ENCODE measurements at places on chromosomes 5 and 9.

DNA sequence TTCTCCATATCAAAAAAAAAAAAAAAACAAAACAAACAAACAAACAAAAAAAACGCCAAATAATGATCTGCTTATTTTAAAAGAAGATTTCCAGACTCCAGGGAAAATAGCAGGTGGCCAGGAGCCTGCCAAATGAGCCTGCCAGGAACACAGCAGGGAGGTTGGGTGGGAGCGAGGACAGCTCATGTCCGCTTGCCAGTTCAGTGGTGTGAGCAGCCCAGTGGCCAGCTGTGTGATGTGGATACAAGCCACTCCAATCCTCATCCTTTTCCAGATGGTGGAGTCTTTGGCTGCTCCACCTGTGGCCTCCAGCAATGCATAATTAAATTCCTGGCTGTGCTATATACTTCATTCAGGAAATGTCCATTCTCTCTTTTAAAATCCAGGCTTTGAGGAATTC is 1025.1 kb upstream of the C9orf72 start:
- no peak for DNase-seq

DNA sequence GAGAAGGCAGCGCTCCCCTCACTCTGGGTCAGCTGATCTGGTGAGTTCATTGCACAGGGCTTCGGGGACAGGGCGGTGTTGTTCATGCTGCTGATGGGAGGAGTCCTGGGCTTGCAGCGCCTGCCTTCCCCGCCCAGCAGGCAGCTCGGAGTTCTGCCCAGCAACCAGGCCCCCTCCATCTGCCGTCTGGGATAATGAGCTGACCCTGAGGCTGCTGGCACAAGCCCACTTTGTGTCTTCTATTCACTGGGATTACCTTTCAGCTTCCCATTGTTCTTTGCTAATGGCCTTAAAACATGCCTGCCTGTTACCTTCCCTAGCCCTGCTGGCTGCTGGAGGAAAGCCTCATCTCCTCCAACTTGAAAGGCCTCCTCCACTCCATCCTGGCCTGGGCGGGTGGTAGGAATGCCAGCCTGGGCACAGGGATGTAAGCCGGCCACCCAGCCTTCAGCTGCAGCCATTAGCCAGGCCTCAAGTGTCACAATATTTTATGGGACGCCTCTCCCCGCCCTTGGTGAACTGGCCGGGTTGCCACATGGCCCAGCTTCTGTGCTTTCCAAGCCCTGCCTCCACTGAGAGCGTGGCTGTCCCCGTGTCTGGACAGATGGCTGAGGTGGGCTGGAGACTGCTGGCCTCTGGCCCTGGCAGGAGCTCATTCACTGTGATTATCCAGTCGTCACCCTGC is 70.4 kb downstream of the GADD45G start:
- no peak for DNase-seq

- no peak for DNase-seq
These were observed 91.4 kb upstream of the RANBP6 start for GRCh38 chr9:6106711-6107339.

DNA sequence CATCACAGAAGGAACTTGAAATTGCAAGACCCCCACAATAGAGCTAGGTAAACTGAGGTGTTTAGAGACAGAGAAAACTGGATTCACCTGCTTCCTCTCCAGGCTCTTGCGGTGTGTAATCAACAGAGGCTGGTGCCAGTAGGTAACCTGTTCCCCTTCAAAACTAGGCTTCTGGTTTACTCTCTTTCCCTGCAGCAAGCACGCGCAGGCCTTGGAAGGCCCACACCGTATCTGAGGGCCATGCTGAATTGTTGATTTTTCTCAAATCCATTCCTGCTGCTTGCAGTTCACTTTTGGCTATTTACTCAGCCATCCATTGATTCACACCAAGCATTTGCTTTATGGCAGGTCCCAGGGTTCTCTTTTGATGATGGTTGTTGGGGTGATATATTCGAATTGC is 667 bp upstream of the FRRS1L start:
- DNase-seq, result no peak

DNA sequence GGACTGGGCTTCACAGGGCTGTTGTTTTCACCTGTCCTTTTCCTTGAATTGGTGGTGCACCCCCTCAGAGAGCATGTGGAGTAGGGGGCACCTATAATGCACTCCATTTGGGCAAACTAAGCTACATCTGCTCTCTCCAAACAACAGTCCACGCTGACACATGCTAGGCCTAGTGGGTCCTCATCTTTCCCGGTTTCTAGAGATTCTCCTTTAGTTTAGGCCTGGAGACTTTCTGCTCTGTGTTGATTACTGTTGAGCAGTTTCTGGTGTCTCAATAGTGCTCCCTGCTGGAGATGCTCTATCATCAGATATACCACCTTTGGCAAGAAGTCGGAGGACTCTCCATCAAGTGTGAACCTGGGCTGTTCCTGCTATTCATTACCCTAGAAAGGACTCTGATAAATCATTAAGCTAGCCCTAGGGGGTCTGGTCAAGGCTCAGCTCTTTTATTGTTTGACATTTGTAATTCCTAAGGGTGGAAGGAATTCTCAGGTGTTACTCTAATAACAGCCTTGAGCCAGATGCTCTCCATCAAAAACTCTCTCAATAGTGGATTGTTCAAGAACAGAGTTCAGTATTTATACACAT is 64.0 kb upstream of the FYB1 start:
- peak; percentile 53 for DNase-seq

DNA sequence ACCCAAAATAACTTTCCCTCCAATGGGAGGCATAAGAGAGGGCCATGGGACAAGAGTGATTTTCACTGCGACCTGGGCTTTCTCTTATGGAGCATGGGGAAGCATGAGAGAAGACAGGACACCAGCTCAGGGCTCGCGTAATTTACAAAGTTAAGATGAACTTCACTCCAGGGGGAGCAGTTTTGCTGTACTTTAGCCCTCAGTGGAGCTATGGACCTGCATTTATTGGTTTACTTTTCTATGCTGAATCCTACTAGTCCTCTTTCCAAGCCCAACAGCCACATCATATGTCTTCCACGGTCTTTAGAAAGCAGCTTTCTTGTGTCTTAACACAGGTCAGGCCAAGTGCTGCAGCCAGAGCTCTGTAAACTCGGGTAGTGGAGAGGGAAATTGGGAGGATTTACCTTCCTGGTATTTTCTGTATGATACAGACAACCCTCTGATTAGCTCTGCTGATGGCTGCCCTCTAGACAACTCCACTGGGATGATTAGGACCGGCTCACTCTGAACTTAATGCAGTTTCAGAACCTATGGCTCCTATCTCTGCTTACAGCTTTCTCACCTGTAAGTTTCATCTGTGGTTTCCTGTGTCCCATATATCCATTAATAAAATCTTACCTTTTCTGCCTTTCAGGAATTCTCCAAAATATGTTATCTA is 581.0 kb upstream of the RORB start:
- DNase-seq, result no peak

DNA sequence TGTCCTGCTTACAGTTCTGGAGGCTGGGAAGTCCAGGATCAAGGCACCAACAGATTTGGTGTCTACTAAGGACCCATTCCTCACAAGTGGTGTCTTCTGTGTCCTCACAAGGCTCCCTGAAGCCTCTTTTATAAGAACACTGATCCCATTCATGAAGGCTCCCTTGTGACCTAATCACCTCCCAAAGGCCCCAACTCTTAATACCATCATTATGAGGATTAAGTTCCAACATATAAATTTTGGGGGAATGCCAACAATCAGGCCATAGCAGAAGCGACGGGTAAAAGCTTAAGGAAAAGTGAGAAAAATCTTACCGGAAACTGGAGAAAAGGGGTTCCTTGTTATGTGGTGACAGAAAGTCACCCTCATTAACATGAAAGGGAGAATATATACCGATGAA is 11.2 kb downstream of the CTNNAL1 start:
- no peak for DNase-seq
